Stimulated activated CD8-positive, alpha-beta memory T cell treated with anti-CD3 and anti-CD28 coated beads, Interleukin-15, amount 100 ng/mL, for 48 hours (primary cell): ENCODE measurements at places on chromosomes 7 and 10.

DNA sequence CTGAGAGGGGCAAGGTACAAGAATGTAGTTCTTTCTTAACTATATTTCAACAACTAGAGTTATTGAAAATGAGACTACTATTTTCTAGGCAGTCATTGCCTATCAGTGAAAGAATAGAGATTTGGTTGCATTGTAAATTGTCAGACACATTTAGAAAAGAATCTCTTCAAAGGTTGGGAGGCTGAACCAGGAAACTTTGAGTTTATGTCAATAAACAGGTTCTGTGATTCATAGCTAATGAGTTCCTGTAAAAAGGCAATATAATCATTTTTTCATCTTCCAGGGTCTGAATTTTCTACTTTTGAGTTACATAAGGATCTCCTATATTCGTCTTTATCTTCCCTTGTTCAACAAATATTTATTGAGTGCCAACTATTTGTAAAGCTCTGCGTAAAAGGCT is 47.1 kb downstream of the MAGI2 start:
- no peak for DNase-seq

GRCh38 chr10:27512548-27512947 is 8.4 kb downstream of the RAB18 start:
- DNase-seq = no peak

DNA sequence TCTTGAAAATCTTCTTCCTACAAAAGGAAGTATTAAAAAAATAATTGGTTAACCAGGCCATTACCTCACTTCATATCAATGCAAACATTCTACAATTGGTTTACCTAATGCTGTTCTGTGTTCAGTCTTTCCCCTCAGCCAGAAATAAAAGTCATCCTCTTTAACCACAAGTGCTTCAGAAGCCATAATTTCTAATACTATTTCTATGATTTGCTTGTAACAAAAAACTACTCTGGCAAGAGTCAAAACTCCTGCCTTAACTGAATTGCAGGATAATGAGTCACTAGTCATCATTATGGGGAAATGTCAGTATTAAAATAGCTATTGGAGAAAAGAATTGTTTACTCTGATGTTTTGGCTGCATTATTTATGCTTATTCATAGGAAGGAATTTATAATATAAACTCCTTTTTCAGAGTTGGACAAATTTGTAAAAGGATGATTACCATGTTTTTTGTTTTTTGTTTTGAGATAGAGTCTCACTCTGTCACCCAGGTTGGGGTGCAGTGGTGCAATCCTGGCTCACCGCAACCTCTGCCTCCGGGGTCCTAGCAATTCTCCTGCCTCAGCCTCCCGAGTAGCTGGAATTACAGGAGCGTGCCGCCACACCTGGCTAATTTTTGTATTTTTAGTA is 55.5 kb upstream of the ODAD2 start:
- no peak for DNase-seq

DNA sequence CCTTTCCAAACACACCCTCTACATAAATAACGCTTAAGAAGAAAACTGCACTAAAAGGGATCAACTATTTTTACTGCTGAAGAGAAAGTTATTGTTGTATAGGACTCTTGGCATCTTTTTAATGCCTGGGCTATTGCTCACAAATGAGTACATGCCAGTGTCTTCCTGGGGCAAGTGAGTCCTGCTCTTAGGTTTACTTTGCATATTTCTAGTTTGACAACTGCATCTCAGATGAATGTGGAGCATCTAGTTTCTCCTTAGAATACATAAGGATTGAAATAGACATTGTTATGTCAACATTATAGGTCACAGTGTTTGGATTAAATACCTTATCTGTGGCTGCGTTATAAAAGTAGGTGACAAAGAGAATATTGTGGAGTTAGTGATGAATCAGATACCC is 44.5 kb downstream of the PSMC2 start:
- no peak for DNase-seq

- no peak for DNase-seq
Measured at GRCh38 chr10:22017283-22018020, 13.9 kb upstream of the DNAJC1 start.

DNA sequence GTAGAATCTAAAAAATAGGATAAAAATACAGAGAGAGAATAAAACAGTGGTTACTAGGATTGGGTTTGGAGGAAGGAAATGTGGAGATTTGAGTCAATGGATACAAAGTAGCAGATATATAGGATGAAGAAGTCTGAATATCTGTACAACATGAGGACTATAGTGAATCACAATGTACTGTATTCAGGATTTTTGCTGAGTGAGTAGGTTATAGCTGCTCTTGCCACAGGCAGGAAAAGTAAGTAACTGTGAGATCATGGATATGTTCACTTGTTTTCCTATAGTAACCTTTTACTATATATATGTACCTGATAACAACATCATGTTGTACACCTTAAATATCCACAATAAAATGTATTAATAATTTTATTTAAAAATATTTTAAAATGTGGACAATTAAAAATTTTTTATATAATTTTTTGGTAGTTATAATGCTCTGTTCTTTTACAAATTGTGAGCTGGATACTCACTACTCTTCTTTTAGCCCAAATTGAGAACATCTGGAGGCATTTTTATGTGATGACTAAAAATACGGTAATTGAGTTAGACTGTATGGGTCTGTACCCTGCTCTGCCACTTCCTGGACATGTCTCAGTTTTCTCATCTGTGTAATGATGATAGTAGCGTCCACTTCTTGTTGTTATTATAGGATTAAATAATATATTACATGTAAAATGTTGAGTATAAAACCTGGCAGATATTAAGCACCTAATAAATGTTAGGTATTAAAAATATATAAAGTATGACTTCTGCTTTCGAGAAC is 439.1 kb downstream of the AUTS2 start:
- no peak for DNase-seq

DNA sequence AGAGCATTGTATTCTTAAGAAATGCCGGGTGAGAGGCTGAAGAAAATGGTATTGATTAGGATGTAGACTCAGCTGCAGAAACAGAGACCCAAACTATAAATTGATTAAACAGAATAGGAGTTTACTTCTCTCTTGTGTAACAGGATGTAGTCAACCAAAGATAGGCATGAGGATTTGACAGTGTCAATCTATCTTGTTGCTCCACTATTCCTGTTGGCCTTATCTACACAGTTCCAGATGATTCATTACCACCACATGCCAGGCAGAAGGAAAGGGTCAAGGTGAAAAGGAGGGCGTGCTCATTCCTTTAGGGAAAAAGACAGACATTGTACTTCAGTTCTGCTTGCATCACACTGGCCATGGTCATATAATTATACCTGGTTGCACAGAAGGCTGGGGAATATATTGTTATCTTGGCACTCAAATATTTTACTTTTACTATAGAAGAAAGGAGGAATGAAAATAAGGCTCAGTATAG is 11.9 kb upstream of the DMTF1 start:
- no peak for DNase-seq

GRCh38 chr7:158432369-158433341 is 155.0 kb downstream of the PTPRN2 start:
- no peak for DNase-seq

DNA sequence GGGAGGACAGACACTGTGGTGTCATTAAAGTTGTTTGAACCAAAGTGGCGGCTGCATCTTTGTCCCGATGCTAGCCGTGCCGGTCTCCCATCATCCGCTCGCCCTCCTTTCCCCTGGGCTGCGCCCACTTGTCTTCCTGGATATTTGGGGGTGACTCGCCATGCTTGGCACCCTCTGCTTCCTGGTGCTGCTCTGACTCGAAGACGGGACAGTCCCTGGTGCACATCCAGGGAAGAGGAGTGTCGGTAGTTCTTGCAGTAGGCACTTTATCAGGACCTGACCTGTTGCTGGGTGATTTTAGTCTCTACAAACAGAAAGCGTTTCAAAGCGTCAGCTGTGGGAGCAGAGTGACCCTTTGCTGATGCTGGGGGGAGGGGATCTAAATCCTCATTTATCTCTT is 68.3 kb upstream of the DNAJB6 start:
- DNase-seq = no peak

DNA sequence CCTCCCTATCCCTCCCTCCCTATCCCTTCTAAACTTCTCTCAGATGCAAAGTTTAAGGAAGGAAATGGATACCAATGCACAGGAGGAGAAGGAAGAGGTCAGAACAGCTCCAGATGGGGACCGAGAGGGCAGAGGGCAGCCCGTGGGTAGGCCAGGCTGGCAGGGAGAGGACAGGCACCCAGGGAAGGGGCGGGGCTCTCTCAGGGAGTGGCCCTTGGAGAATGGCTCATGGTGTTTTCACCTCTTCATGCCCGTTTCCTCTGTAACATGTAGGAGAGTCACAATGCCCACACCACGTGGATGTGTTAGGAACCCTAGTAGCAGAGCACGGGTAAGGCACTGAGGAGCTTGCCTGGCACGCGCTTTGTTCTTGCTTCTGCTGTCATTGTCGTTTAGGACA is 264.5 kb downstream of the CELF2 start:
- no peak for DNase-seq
